CD4-positive, alpha-beta memory T cell (primary cell): ENCODE measurements at places on chromosomes 5 and 9. TPM values are rescaled to one million over a fixed set of nuclear protein-coding genes. Genes with fewer than 3 reads are reported as not detected.

GRCh38 chr5:111731638-111732037 is 25.4 kb downstream of the NREP start:
- no peak for DNase-seq

- no peak for DNase-seq
Observed at GRCh38 chr9:116003397-116003796, 150.2 kb upstream of the PAPPA start.

C9orf50 gene
- total RNA-seq = not detected

ANKRD34B gene
- total RNA-seq = not detected

GRCh38 chr9:105503881-105504280 is 54.0 kb upstream of the FKTN start:
- DNase-seq = no peak

DBH gene
- total RNA-seq = 0.08 TPM

ADRB2 gene
- total RNA-seq = 6.1 TPM

DNA sequence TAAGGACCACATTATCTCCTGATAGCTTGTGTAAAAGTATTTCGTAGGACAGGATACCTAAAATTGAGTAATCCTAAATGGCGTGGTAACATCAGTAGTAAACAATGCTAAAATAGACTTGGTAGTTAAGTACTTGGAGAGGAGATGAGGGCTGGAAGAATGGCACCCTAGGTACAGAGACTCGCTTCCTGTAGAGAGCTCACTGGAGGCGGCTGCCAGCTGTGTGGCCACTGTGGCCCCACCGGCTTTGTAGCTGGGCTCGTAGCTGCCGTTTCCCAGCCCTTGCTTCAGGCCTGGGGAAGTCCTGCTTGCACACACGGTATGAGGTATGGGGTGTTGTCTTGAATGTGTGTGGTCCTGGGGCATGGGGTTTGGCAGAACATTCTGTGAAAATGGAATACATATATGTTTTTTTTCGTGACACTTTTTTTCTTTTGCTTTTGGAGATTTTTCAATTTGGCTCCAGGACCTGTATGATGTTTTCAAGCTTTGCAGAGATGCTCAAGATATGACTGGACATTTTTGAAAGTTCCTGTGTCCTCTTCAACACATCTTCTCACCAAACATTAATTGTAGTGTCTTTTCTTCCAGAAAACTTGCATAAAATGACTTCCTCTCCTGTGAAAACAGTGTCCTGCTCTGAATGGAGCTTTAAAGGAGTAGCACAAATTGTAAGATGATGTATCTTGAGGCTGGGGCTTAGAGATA is 58.0 kb downstream of the RCL1 start:
- DNase-seq = no peak

FREM1 gene
- not detected for total RNA-seq

GRCh38 chr5:112036206-112036605 is 279.2 kb upstream of the NREP start:
- DNase-seq = no peak

GRCh38 chr9:94479757-94480156 is 75.1 kb upstream of the PCAT7 start:
- no peak for DNase-seq
